ENCODE measurements at places on chromosomes 6 and 20.

- DNase-seq = no peak
Measured at GRCh38 chr6:86355271-86355670, 582.1 kb upstream of the HTR1E start.

DNA sequence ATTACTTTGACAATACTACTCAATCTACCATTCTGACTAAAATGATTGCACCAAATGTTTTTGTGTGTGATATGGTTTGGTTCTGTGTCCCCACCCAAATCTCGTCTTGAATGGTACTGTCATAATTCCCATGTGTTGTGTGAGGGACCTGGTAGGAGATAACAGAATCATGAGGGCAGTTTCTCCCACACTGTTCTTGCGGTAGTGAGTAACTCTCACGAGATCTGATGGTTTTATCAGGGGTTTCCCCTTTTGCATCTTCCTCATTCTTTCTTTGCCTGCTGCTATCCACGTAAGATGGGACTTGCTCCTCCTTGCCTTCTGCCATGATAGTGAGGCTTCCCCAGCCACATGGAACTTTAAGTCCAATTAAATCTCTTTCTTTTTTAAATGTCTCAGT is 20.8 kb downstream of the SYCP2 start:
- DNase-seq = no peak

DNA sequence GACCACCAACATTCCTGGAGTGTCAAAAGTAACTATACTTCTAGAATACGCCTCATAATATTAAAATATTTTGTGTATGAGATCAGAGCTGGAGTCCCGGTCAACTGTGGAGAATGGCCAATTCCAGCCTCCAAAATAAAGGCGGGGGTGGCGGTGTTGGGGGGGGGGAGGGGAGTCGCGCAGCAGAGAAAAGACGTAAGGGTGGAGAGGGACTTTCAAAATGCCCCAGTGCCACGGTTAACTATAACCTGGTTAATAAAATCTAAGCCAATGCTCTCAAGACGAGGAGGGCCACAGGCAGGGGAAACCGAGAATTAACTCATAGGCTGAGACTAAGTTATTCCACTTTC is 1.3 kb downstream of the NUP153 start:
- no peak for DNase-seq

- no peak for DNase-seq
Measured at GRCh38 chr6:41935685-41936072, 5.9 kb downstream of the CCND3 start.

DNA sequence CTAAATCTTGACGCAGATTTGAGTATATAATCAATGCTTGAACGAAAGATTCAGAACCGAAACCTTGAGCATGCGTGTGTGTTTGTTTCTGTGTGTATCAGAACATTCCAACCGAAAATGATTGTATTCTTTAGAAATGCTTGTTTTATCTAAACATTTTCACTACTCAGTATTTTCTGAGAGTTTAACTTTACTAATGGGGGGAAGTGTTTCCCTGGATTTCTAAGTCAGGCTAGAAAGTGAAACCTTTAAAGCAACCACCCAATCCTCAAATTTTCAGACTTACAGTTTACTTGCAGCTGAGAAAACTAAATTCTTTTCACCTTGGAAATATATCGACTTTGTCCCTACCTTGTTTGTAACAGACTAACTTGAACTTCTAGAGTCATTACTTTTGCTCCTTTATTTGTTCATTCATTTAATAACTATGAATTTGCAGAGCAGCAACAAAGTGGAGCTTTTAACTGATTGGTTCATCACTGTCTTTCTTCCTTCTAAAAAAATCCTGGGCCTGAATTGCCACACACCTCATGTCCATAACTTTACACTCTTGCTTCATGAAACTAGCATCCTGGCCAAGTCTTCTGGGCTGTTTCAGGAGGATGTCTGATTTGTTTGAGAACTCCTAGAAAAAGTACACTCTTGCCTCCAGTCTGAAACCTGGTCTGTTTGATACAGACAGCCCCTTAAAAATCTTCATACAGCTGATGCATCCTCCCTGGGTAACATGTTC is 77.8 kb upstream of the XRN2 start:
- no peak for DNase-seq

- no peak for DNase-seq
Measured at GRCh38 chr6:43680308-43681200, 7.0 kb downstream of the MRPS18A start.

DNA sequence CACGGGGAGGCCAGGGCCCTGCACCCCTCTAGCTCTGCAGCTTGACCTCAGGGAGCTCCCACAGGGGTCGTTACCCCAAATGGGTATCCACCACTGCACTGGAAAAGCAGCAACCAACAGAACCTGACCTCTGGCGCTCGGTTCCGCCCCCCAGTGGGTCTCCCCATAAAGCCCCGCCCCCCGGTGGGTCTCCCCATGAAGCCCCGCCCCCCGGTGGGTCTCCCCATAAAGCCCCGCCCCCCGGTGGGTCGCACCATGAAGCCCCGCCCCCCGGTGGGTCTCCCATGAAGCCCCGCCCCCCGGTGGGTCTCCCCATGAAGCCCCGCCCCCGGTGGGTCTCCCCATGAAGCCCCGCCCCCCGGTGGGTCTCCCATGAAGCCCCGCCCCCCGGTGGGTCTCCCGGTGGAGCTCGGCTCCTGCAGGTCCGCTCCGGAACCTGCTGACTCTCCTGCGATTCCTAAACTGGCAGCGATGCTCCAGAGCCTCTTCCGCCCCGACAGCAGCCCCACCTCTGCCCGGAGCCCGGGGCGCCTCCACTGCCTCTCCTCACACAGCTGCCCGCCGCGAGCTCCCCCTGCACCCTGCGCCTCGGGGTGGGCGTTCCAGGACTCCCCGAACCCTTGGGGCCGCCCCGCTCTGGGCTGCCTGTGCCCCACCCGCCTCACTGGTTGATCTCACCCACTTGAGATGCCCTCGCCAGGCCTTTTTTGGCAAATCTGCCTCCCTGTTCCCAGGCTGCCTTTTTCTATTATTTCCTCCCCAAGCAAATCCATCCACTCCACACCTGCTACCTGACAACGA is 12.1 kb downstream of the SLC2A4RG start:
- no peak for DNase-seq

GRCh38 chr20:51542033-51542570 is 417 bp downstream of the NFATC2 start:
- DNase-seq = peak; percentile 47

DNA sequence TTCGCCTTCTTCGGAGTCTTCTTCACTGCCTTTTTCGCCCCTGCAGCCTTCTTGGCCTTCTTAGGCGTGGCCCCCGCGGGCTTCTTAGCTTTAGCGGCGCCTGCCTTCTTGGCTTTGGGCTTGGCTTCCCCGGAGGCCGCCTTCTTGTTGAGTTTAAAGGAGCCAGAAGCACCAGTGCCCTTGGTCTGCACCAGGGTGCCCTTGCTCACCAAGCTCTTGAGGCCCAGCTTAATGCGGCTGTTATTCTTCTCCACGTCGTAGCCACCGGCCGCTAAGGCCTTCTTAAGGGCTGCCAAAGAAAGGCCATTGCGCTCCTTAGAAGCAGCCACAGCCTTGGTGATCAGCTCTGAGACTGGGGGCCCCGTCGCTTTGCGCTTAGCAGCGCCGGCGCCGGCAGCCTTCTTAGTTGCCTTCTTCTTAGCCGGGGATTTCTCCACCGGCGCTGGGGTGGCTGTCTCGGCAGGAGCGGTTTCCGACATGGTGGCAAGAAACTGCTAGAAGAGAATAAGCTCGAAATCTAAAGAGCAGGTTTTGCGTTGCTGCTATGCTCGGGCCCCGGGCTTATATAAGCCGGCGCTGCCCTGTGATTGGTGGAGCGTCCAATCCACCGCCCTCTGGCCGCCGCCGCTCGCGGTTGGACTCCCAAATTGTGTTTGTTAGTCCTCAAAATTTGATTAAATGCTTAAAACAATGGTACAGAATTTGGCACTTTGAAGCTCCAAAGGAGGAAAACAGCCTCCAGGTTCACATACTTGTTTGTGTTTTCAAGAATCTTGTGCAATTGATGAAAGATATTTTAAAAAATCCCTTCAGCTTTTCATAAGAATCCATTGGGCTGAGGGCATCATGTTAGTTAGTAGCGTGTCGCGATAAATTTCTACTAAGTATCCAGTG is 44.9 kb downstream of the OR2B2 start:
- DNase-seq = no peak

- no peak for DNase-seq
Measured at GRCh38 chr6:163298079-163298830, 116.3 kb upstream of the QKI start.

GRCh38 chr6:122026582-122027369 is 372.7 kb upstream of the HSF2 start:
- DNase-seq = no peak

DNA sequence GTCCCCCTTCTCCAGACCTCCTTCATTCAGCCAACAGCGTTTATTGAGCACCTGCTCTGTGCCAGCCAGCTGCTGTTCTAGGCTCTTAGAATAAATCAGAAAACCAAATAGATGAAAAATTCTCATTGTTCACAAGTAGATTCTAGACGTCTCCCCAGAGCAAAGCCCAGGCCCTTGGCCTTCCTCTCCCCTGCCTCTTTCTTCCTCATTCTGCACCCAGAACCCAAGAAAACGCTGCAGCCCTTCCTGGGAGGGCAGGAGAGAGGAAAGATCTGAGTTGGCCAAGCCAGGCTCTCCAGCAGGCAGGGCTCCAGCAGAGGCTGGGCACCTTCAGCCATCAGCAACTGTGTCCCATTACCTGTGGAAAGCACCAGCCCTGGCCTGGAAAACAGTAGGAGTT is 12.0 kb upstream of the BPI start:
- no peak for DNase-seq

- no peak for DNase-seq
Measured at GRCh38 chr6:134495203-134495889, 177.4 kb upstream of the SGK1 start.

- no peak for DNase-seq
Measured at GRCh38 chr6:1562171-1562955, 47.4 kb upstream of the FOXC1 start.

- DNase-seq = no peak
Measured at GRCh38 chr6:81144346-81144745, 608.1 kb downstream of the TENT5A start.

DNA sequence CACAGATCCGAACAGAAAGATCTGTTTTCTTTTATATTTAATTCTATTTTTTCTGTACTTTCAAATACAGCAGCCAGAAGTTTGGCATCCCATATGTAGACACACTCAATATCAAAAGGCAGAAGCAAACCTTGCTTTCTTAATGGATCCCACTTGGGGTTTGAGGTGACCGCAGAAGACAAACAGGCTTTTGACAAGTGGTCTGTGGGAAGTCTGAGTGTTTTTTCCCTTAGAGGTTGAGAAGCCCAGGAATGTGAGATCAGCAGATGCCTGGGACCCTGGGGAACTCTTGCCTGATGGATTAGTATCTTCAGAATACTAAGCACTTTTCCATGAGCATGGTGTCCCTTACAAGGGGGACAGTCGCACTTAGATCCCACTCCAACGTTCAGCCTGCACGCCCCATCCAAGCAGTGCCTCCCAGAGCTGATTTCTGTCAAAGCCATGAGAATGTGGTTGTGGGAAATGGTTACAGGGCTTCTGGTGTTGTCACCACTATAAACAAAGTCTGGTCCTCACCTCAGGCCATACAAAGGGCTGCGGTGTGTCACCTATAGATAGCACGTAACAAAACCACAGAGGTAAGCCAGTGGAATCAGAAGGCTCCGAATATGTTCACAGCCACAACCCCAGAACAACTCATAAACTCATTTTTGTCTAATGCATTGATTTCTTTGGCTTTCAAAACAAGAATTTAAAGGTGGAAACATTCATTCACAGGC is 12.7 kb downstream of the IL17F start:
- no peak for DNase-seq

DNA sequence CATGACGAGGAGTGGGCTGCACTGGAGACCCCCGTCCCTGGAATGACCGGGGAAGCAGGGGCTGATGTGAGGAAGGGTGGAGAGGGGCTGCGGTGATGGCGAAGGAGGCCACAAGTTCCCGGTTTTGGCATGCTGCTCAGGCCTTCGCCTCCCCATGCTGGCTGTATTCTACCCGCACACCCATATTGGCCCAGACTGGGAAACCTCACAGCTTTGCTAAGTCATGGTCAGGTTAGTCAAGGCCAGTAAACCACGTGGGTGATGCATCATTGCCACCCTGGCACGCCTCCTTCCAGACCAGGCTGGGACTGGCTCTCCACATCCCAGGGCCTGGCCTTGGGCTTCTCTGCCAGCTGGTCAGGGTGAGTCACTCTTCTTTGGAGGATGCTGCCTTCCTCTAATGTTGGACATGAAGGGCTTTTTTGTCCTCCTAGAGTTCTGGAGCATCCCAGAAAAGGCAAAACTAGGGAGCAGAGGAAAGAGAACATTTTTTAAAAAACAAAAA is 53.8 kb downstream of the PCNA start:
- DNase-seq = no peak
